Stimulated activated CD4-positive, alpha-beta T cell treated with anti-CD3 and anti-CD28 coated beads, TNF-alpha, amount 100 ng/mL, for 1 hour (primary cell): ENCODE measurements at places on chromosomes 5 and 9.

- no peak for DNase-seq
Measured at GRCh38 chr5:115579747-115580173, 22.5 kb downstream of the TICAM2 start.

DNA sequence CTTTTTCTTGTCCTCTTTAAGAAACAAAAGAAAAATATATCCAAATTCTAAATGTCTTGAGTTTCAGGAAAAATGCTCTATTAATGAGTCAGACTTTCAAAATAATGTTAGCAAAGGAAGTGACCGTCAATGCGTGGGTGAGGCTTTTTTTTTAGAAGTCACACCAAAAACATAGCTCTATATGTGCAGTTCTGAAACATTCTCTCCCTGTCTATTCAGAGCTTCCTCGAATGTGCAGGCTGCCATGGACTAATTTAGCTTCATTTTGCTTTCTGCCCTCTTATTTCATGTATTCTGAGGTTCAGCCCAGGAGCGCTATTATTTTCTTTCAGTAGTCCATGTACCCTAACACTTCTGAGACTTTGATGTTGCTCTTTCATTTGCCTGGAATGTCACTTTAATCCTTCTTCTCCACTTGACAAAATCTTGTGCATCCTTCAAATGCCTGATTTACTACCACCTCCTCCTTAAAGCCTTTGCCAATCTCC is 72.5 kb upstream of the RASA1 start:
- no peak for DNase-seq

- DNase-seq, result no peak
Measured at GRCh38 chr5:72282878-72283277, 37.2 kb downstream of the MRPS27 start.

- DNase-seq, result no peak
Measured at GRCh38 chr5:118115791-118116190, 872.6 kb downstream of the DTWD2 start.

DNA sequence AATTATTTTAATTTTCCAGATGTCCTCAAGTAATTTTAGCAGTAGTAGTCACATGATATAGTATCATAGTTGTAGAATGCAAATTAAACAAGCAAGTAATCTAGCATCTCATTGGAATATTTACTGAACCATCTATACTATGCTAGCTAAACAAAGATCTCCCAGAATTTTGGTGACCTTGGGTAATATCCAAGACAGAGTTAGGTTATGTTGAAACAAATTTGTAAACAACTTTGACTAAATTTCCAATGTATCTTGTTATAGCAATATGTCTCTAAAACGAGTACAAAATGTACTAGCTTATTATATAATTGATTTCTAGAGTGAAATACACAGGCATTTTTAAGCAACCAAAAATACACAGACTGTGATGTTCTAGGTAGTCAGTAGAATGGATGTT is 41.5 kb downstream of the VCAN start:
- DNase-seq, result no peak

GRCh38 chr5:88805151-88805784 is 77.7 kb downstream of the MEF2C start:
- DNase-seq, result no peak

DNA sequence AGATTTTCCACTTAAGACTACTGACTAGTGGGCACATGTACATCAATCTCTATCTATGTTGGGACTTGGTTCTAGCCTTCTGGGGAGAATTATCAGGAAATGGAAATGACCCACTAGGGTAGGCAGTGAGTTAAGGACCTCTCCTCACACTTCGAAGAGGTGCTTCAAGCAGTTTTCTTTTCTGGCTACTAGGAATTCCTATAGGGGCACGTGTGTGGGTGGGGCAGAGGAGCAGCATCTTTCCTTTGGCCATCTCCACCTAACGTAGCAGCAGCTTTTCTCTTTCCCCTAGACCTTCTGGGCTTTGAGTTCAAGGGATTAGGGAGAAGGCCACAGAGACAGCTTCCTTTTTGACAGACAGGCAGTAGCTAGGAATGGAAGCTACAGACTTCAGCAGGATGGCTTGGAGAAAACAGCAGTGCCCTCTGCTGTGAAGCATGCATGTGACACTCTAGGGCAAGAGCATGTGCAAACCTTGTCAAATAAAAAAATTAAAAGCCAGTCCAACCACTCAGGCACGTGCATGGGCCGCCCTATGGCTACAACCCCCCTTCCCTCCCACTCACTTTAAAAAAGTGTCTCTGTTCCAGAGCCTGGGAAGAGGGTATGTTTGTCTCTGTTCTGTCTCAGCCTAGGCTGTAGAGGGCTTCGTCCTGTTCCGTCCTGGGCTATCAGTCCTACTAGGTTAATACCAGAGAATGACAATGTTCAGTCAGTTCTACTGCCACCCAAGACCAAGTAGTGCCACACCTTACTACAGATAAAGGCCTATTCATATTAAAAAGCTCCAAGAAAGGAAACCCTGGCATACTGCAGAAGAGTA is 8.7 kb upstream of the GFRA3 start:
- no peak for DNase-seq

- DNase-seq, result no peak
Measured at GRCh38 chr9:114431770-114432169, 44.0 kb upstream of the AKNA start.

DNA sequence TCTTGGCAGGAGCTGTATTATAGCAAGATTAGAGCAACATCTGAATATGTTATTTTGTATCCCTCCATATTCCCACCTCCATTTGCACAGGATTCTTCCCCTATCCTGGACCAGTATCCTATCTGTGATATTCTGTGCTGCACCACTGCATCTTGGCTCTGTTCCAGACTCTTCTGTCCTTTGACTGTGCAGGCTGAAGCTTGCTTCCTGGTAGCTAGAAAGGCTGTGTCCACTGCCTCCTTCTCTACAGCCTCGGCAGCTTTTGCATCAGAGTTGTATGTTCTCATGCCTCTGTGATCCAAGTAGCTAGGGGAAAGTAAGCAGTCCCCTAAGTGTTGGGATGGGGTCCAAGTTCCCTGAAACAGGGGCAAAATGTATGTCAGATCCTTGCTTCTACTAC is 104.1 kb downstream of the GAS1 start:
- no peak for DNase-seq

- no peak for DNase-seq
Measured at GRCh38 chr5:168179192-168179593, 112.3 kb upstream of the WWC1 start.

DNA sequence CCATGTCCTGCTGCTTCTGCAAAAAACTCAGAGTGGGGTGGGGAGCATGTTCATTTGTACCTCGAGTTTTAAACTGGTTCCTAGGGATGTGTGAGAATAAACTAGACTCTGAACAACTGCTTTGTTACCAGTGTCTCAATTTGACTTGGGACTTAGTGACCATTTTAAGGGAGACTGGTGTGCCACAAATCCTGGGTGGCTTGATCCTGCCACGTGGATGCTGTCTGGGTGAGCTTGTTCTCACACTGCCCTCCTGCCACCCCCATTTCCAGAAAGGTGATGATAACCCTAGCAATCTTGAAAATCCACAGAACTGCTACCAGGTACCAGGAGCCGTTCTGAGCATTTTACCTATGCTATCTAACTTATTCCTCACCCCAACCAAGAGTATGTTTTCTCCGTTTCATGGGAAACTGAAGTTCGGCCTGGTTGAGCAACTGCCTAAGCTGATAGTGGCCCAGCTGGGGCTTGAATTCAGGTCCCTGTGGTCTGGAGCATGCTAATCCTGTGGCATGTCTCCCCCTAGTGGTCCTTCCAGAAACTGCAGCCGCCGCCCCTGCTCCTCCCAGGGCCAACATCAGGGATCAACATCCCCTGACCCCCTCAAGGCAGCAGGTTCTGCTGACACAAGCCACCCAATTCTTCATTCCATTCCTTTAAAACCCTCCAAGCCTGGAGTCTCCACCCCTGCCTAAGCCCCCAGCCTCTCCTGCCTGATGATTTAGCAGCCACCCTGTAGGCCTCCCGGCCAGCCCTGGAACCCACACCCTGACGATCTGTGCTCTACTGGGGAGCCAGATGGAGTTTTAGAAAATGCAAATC is 2.8 kb downstream of the IL3 start:
- peak; percentile 85 for DNase-seq

DNA sequence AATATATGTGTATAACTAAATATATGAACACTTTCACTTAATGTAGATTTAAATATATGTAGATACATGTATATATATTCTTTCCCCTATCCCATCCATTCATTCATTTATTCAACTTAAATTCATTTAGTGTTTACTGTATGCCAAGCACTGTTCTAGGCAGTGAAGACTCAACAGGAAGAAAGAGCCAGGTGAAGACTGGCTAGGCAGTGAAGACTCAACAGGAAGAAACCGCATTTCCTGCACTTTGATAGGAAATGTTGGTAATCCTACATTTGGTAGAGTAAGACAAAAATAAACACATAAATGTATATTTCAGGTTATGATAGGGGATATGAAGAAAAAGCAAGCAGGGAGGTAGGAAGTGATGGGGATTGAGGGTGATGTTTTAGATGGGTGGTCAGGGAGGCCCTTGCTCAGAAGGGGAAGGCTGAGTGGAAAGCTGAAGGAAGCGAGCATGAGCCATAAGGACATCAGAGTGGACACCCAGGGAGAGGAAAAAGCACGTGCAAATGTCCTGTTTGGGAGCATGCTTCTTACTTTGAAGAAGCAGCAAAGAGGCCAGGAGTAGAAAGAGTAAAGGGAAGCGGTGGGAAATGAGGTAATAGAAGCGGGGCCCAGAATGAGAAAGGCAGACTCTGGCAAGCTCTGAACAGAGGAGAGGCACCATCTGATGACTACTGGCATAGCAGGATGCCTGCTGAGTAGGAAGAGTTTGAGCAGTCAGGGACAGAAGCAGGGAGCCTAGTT is 227.8 kb upstream of the MAP3K1 start:
- DNase-seq, result no peak

GRCh38 chr9:97128919-97129318 is 90.0 kb upstream of the CTSV start:
- no peak for DNase-seq
